M059J (cell line): ENCODE measurements at places on chromosomes 7 and 10. TPM values are rescaled to one million over a fixed set of nuclear protein-coding genes. Genes with fewer than 3 reads are reported as not detected.

The AUTS2 gene
- 1.9 and 6.9 TPM in 2 replicates for total RNA-seq

The LDB3 gene
- 0.05 TPM in 2 replicates for total RNA-seq

The TSPAN13 gene
- total RNA-seq = 66.5 and 75.5 TPM in 2 replicates

The AKR1C8 gene
- not detected in 2 replicates for total RNA-seq

The CPXM2 gene
- not detected in 2 replicates for total RNA-seq

The GALNT17 gene
- total RNA-seq = not detected in 2 replicates

The DRGX gene
- total RNA-seq = not detected in 2 replicates

The TEX47 gene
- not detected in 2 replicates for total RNA-seq

The OGDHL gene
- 2.0 and 3.0 TPM in 2 replicates for total RNA-seq

The DPY19L1 gene
- 36.1 and 51.2 TPM in 2 replicates for total RNA-seq

The FKBP6 gene
- not detected in 2 replicates for total RNA-seq

The FBXO24 gene
- total RNA-seq = 0.05 and 0.44 TPM in 2 replicates

The PRPS1L1 gene
- total RNA-seq = not detected in 2 replicates

The IL15RA gene
- 14.9 and 26.3 TPM in 2 replicates for total RNA-seq

The CLRN3 gene
- total RNA-seq = not detected in 2 replicates

The SFRP4 gene
- 0.27 and 0.86 TPM in 2 replicates for total RNA-seq

The HTR5A gene
- total RNA-seq = not detected in 2 replicates

The FFAR4 gene
- not detected in 2 replicates for total RNA-seq

The SCIN gene
- total RNA-seq = 0.27 and 0.67 TPM in 2 replicates

The IFIT1B gene
- 0.37 and 0.76 TPM in 2 replicates for total RNA-seq

The MBL2 gene
- 0.02 TPM in 1 of 2 replicates, not detected in the other for total RNA-seq

The CHAT gene
- not detected in 2 replicates for total RNA-seq

The SDK1 gene
- total RNA-seq = under 0.01 and 0.27 TPM in 2 replicates

The GHRHR gene
- total RNA-seq = not detected in 2 replicates

The NPY gene
- 2.4 TPM in 1 of 2 replicates, not detected in the other for total RNA-seq

The HOXA4 gene
- total RNA-seq = 4.9 and 5.8 TPM in 2 replicates

The TCF7L2 gene
- 0.34 and 2.6 TPM in 2 replicates for total RNA-seq

The PAX4 gene
- total RNA-seq = not detected in 2 replicates

The NRCAM gene
- total RNA-seq = 0.49 TPM in 1 of 2 replicates, not detected in the other

The ADARB2 gene
- not detected in 2 replicates for total RNA-seq

The LBX1 gene
- total RNA-seq = not detected in 2 replicates

The CALY gene
- not detected in 2 replicates for total RNA-seq

The SPRN gene
- not detected in 2 replicates for total RNA-seq

The RPA3 gene
- total RNA-seq = 121 and 127 TPM in 2 replicates

The EPHB6 gene
- total RNA-seq = 0.02 TPM in 1 of 2 replicates, not detected in the other

The AOC1 gene
- 0.17 TPM in 1 of 2 replicates, not detected in the other for total RNA-seq

The ABCC2 gene
- total RNA-seq = 0.52 and 6.1 TPM in 2 replicates

The CRCP gene
- 50.0 and 59.0 TPM in 2 replicates for total RNA-seq

The SSC4D gene
- 0.39 and 0.44 TPM in 2 replicates for total RNA-seq

The CHN2 gene
- total RNA-seq = not detected in 2 replicates

The CPA4 gene
- total RNA-seq = 564 and 723 TPM in 2 replicates

The ITPRID1 gene
- total RNA-seq = not detected in 2 replicates

The OR9A2 gene
- total RNA-seq = not detected in 2 replicates

The DNAJC12 gene
- 2.4 and 3.4 TPM in 2 replicates for total RNA-seq
